Right atrium auricular region (tissue), 2 donors: ENCODE measurements at places on chromosomes 16 and 17.
A peak's percentile ranks its signal among the peaks of the same experiment; 100 is the strongest.

GRCh38 chr16:12082226-12082887 is 105.8 kb downstream of the SNX29 start:
- DNase-seq = no peak

GRCh38 chr17:77592106-77592865 is 366.2 kb upstream of the TNRC6C start:
- no peak for DNase-seq

- peak; percentile 69 for DNase-seq
Measured at GRCh38 chr17:8542599-8543502, 87.7 kb downstream of the MYH10 start.

GRCh38 chr17:9032583-9032982 is 11.3 kb downstream of the NTN1 start:
- DNase-seq = no peak

- DNase-seq = no peak
Measured at GRCh38 chr17:5418858-5419355, 555 bp downstream of the NUP88 start.

DNA sequence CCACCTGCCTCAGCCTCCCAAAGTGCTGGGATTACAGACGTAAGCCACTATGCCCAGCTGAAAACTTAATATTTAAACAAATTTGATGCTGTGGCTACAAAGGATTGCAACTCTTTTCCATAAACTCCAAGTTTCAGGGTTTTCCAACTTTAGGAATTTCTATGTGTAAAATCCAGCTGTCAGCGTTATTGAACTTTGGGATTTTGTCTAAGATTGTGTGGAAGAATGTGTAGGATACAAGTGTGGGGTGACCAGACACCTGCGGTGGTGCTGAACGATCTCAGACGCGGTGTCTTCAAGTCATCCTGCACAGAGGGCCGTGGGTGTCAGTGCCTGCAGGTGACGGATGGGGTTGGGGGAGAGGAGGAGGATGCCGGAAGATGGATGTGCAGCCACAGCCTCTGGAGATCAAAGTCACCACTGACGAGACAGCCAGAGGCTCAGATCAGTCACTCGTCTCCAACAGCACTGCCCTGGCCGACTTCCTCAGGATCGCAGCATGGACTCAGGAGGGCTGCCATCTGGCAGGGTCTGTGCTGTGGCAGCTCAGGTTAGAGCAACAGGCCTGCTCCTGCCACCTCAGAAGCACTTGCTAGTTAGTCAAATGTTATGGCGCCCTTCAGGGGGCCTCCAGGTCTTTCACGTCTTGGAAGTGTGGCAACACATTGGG is 13.0 kb downstream of the ACSF3 start:
- no peak for DNase-seq

- DNase-seq = no peak
Measured at GRCh38 chr17:45370949-45371413, 54.2 kb upstream of the MAP3K14 start.

- no peak for DNase-seq
Measured at GRCh38 chr16:85789773-85790172, 9.6 kb downstream of the EMC8 start.

DNA sequence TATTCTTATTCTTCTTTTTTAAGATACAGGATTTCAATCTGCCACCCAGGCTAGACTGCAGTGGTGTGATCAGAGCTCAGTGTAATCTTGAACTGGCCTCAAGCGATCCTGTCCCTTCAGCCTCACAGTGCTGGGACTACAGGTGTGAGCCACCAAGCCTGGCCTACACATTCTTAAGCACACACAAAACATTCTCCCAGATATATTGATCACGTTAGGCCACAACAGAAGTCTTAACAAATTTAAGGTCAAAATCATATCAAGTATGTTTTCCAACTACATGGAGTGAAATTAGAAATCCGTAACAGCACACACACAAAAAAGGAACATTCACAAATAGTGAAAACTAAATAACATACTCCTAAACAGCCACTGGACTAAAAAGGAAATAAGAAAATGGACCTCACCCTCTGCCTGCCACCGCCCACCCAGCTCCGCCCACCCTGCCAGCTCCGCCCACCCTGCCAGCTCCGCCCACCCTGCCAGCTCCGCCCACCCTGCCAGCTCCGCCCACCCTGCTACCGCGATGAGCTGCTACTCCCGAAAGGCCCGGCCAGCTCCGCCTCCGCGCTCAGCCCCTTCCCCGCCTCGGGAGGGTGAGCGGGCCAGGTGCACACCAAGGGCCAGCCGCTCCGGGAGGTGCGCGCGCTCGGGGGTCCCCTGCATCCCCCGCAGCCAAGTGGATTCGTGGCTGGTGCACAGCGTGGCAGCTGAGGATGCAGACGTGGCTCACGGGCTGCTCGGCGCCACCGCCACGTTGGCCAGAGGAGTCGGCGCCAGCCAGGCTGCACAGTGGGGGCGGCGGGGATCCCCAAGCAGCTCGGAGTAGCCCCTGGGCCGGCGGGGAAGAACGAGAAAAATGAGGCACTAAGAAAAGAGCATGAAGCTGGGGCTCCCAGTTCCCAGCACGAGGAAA is 41.2 kb downstream of the C16orf87 start:
- peak; percentile 76 for DNase-seq

DNA sequence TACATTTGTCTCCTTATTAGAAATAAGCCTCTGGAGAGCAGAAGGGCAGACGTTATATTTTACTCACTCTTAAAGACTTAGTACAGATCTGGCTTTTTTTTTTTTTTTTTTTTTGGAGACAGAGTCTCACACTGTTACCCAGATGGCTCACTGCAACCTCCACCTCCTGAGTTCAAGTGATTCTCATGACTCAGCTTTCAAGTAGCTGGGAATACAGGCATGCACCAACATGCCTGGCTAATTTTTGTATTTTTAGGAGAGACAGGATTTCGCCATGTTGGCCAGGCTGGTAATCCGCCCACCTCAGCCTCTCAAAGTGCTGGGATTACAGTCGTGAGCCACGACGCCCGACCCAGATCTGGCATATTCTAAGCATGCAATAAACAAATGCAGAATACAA is 36.4 kb upstream of the TMEM97 start:
- no peak for DNase-seq

GRCh38 chr16:48462106-48462740 is 77.0 kb upstream of the SIAH1 start:
- DNase-seq = no peak

DNA sequence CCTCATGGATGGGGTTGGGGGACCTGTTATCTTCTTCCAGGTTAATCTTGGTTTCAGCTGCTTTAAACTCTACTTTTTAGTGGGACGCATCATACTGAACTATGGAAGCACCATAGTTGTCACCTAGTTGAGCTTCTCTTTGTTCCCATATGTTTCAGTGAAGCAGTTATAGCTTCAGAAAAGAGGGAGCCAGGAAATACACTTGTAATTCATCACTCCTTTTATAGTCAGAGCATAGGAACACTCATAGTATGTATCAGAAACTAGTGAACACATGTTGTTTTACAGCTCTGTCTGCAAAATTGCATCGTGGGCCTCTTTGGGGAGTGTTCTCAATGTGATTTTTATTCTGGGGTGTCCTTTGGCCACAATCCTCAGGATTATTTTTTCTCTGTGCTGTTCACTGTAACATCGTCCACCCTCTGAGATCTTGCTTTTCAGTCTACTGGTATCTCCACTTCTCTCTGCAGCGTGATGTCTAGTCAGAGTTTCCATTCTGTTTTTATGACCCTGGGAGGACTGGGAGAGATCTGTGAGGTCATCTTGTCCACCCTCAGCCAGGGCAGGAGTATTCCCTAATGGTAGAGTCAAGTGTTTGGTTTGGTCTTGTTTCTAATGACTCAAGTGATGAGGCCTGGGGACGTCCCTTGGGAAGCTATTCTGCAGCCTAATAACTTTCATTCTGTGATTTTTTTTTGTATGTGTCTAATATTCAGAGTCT is 585.4 kb downstream of the WWOX start:
- peak; percentile 79 for DNase-seq

DNA sequence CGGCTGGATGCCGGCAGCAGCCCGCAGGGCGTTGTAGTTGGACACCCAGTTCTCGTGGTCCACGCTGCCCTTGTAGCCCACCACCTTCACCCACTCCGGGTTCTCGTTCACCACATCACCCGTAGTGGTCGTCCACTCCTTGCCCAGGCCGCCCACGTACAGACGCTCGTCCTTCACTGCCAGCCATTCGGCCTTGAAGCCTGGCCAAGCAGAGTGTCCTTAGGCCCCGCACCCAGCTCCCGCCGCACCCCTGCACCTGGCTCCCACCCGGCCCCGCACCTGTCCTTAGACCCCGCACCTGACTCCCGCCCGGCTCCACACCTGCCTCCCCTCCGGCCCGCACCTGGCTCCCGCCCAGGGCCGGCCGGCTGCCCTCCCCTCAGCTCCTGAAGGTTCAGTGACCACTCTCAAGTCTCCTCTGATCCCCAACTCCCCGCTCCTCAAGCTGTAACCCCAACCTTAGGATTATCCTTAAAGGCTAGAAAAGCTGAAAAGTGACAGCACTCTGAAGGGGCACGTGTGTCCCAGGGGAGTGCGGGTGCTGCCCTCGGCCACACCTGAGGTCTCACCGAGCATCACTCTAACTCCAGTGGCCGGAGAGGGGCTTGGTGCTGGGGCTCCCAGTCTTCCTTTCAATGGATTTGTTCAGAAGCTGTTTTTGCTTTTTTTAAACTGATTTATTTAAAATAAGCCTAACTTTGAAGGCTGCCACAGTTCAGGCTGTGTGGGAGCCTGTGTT is 14.4 kb downstream of the CANT1 start:
- DNase-seq = no peak

DNA sequence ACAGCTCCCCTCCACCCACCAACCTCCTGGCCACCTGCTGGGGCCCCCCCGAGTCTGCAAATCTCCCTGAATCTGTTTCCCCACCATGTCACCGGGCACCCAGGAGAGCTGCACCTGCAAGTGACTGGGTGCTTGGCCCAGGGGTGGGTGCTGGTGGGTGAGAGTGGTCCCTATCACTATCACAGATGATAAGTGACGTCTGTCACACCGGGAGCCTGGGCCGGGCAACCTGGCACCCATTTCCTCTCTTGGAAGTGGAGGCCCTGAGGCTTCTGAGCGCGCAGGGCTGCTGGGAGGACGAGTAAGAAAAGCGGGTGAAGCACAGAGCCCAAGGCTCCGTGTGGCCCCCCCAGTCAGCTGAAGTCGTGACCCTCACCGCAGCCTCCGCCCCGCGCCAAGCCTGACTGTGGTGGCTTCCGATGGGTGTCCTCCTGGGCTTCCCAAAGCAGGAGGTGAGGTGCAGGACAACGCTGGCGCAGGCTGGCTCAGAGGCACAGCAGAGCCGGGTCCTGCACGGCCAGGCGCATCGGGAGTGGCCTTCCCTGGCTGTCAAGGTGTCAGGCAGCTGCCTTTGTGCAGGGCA is 21.0 kb upstream of the ACSF3 start:
- DNase-seq = no peak

DNA sequence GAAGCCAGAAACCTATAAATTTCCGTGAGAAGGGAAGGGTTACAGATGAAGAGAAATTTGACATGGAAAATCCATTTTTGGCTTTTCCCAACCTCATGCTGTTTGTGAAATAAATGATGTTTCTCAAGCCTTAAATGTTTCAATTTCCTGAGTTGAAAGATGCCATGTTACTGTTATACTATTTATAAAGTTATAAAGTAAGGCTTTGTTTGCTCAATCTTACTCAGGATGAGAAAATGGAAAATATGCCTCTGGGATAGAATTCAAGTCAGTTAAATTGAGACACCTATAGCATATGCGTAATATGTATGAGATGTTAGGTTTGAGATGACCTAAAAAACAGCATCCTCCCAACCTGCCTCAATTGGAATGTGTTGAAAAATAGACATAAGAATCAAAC is 19.9 kb upstream of the FAM20A start:
- no peak for DNase-seq

DNA sequence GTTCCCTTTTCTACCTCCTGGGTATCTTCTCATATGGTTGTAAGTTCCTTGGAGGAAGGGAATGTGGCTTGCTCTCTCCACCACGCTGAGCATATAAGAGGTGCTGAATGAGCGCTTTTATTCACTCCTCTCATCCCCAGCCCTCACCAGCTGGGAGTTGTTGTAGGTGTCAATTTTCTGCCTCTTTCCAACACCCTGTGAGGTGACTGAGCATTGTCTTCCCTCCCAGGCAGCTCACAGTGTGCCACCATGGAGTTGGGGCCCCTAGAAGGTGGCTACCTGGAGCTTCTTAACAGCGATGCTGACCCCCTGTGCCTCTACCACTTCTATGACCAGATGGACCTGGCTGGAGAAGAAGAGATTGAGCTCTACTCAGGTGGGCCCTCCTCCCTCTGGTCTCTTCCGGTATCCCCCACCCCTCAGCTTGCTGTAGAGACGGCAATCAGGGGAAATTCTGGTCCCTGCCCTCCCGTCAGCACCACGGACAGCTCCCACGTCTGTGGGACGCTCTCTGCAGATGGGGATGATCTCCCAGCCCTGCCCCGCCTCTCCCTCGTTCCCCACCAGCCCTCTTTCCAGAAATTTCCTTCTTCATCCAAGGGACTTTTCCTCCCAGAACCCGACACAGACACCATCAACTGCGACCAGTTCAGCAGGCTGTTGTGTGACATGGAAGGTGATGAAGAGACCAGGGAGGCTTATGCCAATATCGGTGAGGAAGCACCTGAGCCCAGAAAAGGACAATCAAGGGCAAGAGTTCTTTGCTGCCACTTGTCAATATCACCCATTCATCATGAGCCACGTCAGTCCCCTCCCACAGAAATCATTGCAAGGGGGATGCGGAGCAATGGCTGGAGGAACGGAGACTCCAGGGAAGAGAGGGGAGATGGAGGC is 18.3 kb downstream of the CIITA start:
- no peak for DNase-seq

DNA sequence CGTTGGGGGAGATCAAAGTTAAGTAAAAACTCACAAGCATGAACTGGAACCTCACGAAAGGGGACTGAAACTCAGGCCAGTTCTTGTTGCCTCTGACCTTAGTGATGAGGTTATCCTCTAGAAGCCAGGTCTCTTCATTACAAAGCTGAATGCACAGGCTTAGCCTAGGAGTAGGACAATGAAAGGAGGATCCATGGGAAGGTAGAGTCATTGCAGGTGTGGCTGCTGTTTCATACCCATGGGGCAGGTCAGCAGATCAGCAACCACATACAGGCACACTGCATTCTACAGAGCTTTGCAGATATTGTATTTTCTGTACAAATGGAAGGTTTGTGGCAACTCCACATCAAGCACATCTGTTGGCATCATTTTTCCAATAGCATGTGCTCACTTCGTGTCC is 341.3 kb upstream of the SOX9 start:
- DNase-seq = no peak

- no peak for DNase-seq
Measured at GRCh38 chr16:16178455-16179162, 44.7 kb downstream of the ABCC6 start.

DNA sequence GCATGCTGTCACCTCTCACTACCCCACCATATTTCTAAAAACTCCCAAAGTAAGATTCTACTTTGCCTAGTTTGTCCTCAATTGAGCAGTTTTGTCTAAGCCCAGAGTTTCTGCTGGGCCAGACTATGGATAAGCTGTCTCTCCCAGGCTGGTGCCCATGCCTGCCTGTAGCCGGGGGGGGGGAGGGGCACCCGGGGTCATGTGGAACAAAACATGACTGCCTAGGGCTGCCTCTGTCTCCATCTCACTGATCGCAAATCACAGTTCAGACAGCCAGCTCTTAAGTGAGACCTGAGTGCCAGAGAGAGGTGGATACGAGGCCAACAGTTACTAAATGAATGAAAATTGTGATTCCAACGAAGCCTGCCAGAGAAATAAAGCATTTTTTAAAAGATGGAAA is 78.8 kb upstream of the RPRML start:
- DNase-seq = no peak

- no peak for DNase-seq
Measured at GRCh38 chr16:69036399-69037091, 68.9 kb upstream of the HAS3 start.
